ENCODE measurements at places on chromosomes 4 and X.

GRCh38 chr4:184641022-184641421, 8.2 kb downstream of the CASP3 start:
- no peak for DNase-seq

DNA sequence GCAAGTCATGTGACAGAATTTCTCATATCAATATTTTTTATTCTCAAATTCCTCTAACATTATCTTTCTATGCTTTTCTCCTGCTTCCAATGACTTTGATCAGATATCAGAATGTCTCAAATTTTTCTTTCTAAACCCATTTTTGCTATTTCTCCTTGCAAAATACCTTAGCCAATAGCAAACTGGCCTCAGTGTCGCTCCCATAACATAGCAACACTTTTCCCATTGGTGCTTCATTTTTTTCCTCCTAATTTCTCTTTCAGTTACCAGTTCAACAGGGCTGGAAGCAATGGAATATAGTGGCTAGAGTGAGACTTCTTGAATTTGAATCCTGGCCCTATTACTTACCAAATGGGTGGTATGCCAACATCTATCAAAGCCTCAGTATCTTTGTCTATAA, 1091.6 kb downstream of the C4orf33 start:
- no peak for DNase-seq

DNA sequence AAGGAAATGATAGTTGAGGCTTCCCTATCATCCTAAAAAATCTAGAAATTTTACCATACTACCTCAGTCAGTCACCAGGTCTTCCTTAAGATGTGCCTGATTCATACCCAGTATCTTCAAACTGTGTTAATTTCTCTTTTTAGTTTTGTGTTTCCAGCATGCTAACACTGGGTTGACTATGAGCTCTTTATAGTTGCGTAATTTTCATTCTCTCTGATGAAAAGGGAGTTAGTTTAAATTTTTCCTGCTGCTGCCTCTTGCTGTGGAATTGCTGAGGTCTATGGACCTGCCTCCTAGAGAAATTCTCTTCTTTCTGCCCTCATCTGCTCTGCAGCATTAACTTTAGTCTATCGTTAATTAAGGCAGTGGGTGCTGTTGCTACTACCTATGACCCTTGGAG, 66.6 kb downstream of the BANK1 start:
- DNase-seq = no peak

- DNase-seq = no peak
Measured at GRCh38 chrX:110389570-110389969, 30.9 kb downstream of the RTL9 start.

- no peak for DNase-seq
Measured at GRCh38 chr4:147491086-147491485, 10.2 kb downstream of the EDNRA start.

- no peak for DNase-seq
Measured at GRCh38 chrX:29941287-29941686, 274.1 kb upstream of the MAGEB2 start.

DNA sequence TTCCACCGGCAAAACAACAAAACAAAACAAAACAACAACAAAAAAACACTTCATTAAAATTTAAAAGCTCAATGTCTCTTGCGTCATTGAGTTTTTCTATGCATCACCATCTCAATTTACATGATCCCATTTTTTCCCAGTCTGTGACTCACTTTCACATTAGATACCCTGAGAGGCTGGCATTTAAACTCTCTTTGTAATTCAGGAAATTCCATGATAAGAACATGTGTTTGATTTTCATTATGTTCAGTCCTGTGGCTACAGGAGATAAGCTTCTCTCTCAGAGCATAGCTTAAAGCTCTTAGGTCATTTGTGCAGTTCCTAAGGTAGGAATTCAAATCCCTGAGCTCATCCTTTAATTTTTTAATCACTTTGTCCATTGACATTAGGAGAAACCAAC, 104.6 kb downstream of the NBDY start:
- DNase-seq = no peak

DNA sequence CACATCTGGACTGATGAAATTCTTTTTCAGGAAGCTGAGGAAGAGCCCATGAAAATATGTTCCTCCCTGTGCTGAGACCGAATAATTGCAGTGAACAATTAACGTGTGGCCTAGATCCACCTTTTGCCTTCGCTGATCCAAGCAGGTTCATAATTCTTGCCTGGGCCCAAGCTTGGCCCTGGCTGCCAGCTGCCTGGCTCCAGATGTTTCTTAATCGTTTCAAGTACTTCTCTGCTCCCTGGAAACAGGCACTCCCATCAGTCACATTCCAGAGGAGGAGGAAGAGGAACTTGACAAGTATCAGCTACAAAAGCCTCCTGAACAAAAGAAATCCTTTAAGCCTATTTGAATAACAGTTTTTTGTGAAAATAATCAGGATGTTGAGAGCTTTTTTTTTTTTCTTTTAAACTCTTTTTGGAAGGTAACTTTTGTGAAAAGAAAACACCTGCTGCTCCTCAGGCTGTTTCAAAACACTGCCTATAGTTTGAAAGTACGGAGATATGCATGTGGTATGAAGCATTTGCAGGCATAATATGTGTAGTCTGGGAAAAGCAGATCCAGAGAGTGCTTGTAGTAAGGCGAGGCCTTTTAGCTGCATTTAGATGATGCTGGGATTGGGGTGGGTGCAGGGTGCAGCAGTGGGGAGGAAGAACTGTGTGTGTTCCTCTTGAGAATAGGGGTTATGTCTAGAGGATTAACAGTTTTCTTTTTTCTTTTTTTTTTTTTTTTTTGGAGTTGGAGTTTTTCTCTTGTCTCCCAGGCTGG, 154.4 kb downstream of the PTTG2 start:
- no peak for DNase-seq

GRCh38 chr4:38662522-38663089, 1.4 kb upstream of the KLF3 start:
- DNase-seq = no peak

Data from uterus (tissue), 4 donors.